Stimulated activated CD8-positive, alpha-beta memory T cell treated with anti-CD3 and anti-CD28 coated beads, Interleukin-15, amount 100 ng/mL, for 1 hour (primary cell): ENCODE measurements at places on chromosomes 2 and 18.

DNA sequence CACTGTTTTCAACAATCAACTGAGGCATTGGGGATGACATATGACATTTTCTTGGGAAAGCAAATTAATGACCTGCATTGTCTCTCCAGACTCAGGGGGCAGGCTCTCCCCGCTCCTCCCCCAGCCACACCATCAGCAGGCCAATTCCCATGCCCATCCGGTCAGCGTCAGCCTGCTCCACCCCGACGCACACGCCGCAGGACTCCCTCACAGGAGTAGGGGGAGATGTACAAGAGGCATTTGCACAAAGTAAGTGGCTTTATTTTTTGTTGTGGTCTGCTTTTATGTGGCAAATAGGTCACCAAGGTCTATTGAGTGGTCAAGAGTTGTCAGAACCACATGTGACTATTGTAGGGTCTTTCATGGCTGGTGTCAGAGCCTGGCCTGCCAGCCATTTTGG lies 165.1 kb downstream of the DTNA start:
- no peak for DNase-seq

DNA sequence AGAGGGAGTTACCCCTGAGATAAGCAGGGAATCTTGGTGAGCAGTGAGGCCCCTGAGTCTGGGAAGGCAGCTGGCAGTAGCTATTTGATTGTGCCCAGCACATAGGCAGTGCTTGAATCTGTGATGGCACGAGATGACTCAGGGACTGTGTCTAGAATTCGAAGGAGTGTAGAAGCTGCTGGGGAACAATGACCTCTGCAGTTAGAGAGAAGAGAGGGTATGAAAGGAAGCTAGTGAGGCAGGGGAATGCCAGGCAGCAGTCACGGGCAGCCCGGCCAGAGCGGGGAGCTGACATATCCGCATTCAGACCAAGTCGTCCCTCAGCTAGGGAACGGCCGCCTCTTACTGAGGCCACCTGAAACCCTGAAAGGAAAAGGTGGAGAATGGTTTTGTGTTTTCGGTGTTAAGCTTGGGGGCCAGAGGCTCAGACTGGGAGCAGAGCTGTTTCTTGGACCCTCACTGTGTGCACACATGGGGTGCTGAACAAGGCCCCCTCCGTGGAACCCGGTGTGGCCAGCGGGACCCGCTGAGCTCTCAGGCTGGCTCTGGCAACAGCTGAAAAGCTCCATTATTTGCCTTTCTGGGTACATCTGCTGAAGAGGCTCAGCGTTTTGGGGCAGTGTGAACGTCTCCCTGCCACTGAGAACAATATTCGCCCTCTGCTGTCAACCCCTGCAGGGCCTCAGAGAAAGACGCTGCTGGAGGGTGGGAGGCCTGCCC lies 32.9 kb downstream of the ARHGEF4 start:
- no peak for DNase-seq

DNA sequence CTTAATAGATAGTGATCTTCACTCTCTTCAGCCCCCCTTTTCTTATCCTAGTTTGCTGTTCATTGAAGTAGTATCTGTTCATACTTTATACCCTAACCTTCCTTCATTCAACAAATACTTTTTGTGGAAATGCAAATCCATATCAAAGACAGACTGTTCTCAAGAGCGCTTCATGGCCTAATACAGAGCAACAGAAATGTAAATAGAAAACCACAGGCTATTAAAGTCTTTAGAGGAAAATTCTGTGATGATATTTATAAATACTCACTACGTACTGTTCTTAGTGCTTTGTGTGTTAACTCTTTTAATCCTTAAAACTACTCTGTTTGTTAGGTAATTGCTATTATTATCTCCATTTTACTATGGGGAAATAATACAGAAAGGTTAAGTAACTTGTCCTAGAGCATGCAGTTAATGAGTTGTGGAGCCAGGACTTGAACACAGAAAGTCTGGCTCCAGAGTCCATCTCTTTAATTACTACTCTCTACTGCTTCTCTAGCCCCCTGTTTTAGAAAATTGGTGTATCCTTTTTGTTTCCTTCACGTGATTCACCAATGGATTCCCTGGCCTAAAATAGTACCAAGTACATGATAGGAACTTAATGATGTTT lies 2.9 kb downstream of the MDH1 start:
- DNase-seq = no peak

GRCh38 chr2:150873396-150873772 lies 385.9 kb upstream of the RND3 start:
- DNase-seq = no peak

GRCh38 chr18:72869226-72870185 lies 1.7 kb upstream of the NETO1 start:
- DNase-seq = no peak

DNA sequence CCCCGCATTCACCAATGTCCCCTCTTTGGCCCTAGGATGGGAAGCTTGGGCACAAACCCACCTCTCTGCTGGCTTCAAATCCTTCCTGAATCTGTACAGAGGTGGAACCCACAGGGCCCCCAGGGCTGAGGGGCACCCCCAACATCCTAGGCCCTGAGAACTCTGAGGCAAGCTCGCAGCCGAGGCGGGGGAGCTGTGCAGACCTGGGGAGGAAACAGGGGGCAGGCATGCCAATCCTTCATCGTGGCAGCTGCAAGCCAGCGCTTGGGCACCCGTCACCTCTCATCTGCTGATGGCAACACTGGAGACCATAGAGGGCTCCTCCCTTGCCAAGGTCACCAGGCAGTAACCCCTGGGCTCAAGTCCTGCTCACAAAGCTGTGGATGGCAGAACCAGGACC lies 10.8 kb downstream of the ECEL1 start:
- no peak for DNase-seq

- DNase-seq = no peak
These were observed 99.0 kb downstream of the CPS1 start for GRCh38 chr2:210655229-210655975.

DNA sequence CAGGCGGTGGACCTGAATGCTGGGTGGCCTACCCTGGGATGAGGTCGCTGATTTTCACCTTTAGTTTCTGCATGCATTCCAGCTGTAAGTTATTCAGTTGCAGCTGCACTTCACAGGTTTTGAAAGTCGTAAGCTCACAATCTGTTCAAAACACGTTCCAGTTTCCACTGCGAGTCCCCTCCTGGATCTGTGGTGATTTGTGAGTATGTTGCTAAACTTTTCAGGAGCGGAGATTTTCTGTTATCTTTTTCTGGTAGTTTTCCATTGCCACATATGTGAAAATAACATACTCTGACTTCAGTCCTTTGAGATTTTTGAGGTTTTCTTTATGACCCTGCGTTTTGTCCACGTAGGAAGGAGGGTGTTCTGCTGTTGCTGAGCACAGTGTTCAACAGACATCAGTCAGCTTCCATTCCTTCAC lies 102.1 kb downstream of the SNTG2 start:
- DNase-seq = no peak

DNA sequence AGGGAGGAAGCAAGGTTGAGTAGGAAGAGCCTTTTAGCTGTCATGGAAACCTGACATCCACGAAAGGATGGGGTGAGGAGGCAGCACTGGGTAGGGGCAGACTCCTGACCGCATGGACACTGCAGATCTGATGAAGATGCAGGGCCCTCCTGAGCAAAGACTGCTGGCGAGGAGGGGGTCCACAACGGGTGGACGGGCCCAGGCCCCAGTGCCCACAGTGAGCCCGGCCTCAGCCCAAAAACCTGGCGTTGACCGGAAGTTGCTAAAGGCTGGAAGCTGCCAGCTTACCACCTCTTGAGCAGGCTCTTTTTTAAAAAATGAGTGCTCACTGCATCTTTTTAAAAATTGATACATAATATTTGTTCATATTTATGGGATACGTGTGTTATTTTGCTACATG lies 247.3 kb downstream of the SH3BP4 start:
- no peak for DNase-seq

DNA sequence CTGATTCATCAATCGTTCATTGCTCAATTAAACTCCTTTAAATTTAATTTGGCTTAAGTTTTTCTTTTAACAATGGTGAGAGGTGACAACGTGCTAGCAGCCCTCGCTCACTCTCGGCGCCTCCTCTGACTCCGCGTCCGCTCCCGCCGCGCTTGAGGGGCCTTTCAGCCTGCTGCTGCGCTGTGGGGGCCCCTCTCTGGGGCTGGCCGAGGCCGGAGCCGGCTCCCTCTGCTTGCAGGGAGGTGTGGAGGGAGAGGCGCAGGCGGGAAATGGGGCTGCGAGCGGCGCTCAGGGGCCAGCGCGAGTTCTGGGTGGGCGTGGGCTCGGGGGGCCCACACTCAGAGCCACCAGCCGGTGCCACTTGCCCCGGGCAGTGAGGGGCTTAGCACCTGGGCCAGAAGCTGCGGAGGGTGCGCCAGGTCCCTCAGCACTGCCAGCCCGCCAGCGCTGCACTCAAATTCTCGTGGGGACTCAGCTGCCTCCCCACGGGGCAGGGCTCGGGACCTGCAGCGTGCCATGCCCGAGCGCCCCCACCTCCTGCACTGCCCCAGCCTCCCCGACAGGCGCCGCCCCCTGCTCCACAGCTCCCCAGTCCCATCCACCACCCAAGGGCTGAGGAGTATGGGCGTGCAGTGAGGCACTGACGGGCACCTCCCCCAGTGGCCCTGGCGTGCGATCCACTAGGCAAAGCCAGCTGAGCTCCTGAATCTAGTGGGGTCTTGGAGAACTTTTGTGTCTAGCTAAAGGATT lies 19.6 kb downstream of the ANKMY1 start:
- DNase-seq = no peak

- DNase-seq = no peak
These were observed 51.8 kb downstream of the ADD2 start for GRCh38 chr2:70716131-70716743.

GRCh38 chr18:48534364-48534763 lies 4.5 kb upstream of the CTIF start:
- DNase-seq = no peak

DNA sequence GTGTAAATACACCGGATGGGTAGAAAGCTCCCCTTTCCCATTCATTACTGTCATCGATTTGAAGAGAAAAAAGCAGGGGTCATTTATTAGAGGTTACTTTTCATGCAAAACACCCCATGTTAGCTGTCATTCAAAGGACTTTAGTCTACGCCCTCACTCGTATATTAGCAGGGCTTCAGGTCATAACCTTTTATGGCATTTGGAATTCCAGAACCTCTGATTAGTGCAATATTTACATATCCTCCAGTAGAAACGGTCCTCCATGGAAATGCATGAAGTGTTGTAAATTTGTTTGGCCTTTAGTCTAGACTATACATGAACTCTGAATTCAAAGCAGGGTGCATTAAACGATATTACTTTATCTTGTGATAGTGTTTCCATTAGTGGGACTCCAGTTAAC lies 180.5 kb downstream of the ZNF516 start:
- no peak for DNase-seq

GRCh38 chr18:64409511-64409910 lies 260.6 kb upstream of the LINC00305 start:
- no peak for DNase-seq

DNA sequence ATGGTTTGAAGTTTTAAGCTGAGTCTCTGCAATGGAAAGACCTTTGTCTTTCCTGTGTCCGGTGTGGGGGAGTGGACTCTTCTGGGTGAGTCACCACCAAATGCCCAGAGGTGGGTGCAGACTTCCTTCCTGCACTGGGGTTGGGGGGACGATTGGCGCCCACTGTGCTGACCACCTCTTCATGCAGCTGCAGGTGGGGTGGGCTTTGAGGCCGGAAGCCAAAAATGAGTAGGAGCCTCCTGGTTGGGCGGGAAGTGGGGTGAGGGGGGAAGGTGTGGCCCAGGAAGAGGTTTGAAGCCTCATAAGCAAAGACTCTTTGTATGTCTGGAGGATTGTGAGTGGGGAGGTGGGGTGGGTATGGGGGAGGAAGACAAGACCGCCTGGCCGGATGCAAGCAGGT lies 27.6 kb downstream of the PAX8 start:
- no peak for DNase-seq

DNA sequence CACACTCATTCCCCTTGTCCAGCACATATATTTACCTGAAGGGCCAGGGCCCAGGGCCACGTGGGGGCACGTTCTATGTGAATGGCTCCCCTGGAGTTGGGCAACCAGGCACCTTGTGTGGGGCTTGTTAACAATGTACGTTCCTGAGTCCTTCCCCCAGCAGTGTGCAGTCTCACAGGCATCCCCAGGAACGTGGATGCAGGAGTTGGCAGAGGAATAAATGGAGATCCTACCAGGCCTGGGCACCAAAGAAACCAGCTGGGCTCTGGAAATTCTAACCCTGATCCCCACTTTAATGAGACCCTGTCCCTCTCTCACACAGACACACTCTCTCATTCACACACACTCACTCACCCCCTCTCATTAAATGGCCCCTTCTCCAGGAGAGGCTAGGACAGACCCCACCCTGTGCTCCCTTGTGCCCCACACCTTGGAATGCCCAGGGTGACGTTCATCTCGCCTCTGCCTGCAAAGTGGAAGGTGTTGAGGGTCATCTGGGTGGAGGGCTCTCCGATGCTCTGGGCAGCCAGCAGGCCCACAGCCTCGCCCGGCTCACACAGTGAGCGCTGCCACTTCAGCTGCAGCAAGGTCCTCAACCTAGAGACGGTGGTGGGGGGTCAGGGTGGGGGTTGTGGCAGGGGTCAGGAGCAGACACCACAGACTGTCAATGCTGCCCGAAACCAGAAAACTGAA lies 65.6 kb downstream of the POLR1A start:
- DNase-seq = no peak

DNA sequence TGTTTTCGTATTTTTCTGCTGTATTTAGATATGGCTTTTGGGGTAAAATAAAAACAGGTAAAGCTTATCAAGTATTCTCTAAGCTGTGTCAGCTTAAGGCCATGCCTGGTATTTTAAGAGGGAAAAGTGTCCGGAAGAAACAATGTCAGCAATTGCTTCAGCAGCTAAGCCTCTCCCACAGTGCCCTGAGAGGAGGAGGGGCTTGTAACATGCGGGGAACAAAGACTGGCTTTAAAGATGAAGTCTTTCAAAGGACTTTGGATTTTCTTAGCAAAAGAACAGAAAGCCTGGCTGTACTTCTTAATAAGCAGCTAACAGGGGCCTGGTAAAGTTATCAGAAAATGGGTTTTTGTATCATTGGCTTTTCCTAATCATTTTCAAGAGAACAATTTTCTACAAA lies 102.8 kb downstream of the PXDN start:
- no peak for DNase-seq

DNA sequence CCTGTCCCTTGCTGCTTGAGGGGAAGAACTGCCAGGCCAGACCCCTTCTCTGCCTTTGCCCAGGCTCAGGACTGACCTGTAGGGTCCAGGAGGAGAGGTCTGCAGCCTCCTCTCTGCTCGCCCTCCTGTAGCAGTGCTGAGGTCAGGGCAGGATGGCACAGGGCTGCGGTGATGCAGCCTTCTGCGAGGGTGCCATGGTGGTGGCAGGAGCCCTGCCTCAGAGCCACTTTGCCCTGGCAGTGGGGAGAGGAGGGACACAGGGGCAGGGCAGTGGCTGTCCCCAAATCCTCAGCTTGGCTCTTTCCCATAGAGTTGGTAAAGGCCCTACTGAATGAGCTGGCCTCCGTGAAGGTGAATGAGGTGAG lies 884 bp downstream of the PROM2 start:
- no peak for DNase-seq

DNA sequence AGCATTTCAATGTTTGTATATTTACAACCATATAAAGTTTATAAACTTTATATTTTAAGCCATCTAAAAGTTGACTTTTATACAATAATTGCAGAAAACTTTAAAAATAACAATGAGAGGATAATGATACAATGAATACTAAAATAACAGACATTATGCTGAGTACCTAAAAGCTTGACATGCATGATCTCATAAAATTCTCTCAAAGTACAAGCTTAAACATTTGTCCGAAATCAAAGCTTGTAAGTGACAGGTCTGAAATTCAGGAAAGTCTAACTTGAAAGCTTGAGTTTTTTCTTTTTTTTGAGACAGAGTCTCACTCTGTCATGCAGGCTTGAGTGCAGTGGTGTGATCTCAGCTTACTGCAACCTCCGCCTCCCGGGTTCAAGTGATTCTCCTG lies 84.1 kb upstream of the FRZB start:
- DNase-seq = no peak
